ENCODE measurements at places on chromosomes 16 and 17.

DNA sequence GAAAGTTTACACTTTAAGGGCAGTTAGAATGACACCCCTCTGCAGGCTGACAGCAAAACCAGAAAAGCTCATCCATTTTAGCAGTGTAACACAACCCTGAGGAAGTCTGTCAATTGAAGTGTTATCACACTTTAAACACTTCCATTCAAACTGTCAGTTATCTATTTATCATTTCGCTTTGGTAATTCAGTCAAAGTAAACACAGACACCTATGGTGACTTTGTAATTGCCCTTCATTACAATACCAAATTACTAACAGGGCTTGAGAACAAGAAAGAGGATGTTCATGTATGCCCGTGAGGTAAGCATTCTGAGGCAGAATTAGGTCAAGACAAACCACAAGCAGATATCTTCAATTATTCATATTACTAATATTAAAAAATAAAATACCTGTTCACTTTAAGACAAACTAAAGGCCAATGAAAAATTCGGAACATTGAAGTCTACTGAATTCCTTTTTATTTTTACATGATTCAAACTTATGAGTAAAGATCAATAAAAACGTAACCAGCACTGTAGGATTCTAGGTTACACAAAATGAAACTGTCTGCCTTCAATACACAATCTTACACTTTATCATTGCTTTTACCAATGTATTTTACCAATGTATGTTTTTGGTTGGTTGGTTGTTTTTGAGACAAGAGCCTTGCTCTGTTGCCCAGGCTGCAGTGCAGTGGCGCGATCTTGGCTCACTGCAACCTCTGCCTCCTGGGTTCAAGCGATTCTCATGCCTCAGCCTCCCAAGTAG, 57.1 kb downstream of the BRIP1 start:
- no peak for DNase-seq

DNA sequence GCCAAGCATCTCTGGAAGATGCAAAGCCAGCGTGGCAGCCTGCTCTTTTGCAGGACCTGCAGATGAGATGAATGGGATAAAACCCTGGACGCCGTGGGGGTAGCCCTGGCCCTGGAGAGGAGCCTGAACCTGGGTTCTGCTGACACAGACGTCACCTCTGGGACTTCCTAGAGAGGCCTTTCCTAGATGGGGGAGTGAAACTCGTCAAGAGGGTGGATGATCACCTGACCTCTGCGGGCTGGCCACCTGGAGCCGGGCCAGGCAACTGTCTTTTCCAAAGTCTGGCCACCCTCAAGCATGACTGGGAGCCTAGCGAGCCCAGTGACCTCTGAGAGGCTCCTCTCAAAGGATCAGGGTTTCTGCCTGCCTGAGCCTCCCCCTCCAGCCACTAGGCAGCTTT, 529.0 kb downstream of the KCNJ18 start:
- DNase-seq = no peak

DNA sequence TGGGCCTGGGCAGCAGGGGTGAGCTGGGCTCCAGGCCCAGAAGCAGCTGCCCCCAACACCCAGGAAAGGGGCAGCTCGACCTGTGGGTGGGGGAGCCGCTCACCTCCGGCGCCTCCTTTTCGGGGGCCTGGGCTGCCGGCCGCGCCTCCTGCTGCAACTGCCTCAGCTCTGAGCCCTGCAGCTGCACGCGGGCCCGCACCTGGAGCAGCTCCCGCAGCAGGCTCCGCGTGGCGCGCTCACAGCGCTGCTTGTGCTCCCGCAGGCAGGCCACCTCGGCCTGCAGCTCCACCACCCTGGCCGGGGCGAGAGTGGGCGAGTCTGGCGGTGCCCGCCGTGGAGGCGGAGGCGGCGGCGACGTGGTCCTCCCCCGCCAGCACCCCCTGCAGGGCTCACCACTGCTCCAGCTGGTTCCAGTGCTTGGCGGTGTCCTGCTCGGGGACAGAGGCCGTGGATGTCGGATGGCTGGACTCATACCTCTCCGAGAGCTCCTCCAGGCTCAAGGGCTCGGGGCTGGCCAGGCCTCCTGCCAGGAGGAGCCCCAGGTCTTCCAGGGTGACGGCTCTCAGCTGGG, 868 bp downstream of the CCDC154 start:
- no peak for DNase-seq

DNA sequence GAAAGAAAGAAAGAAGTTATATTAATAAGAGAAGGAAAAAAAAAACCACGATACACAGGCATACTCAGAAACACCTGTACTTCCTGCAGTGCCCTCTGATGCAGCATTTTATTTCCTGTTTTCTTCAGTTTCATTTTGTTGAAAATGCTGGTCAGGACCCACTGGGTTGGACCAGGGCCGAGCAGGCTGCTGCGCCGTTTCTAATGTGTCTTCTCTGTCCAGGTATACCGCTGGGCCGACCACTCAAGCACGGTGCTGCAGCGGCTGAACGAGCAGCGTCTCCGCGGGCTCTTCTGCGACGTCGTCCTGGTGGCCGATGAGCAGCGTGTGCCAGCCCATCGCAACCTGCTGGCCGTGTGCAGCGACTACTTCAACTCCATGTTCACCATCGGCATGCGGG, 8.3 kb downstream of the KLHL36 start:
- no peak for DNase-seq

GRCh38 chr17:11917415-11917814, 79.9 kb downstream of the ZNF18 start:
- DNase-seq = no peak

GRCh38 chr17:77400445-77400870, 259.7 kb downstream of the SEC14L1 start:
- DNase-seq = no peak

DNA sequence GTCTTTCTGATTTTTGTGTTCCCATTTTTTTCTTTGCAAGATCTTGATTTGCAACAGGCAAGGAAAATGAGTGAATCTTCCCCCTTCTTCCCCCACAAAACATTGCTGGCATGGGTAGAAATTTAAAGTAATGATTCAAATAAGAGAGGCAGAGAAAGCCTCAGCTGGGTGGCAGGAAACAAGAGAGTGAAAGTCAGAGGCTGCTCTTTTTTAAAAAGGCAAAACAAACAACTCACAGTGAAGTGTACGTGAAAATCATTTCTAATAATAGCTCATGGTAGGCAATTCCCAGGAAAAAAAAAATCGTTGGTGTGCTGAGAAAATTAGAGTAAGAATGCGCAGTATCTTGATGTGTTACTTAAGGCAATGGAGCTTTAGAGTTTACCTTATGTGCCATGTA, 229.5 kb downstream of the FTO start:
- DNase-seq = no peak
